Smooth muscle cell of the coronary artery (primary cell): ENCODE measurements at places on chromosomes 12 and 14. TPM values are rescaled to one million over a fixed set of nuclear protein-coding genes. Genes with fewer than 3 reads are reported as not detected.

The TAS2R20 gene
- 1.9 and 2.3 TPM in 2 replicates for total RNA-seq

The RNU4-1 gene
- under 0.01 and 55.9 TPM in 2 replicates for total RNA-seq

The CRACR2A gene
- 3.2 and 3.7 TPM in 2 replicates for total RNA-seq

The CLMN gene
- 0.15 and 0.23 TPM in 2 replicates for total RNA-seq

The B4GALNT1 gene
- 1.3 and 5.6 TPM in 2 replicates for total RNA-seq

The SMCO2 gene
- total RNA-seq: 0.08 TPM in 1 of 2 replicates, not detected in the other

The FAM161B gene
- 2.0 and 2.8 TPM in 2 replicates for total RNA-seq

The SLC7A7 gene
- 1.2 and 16.2 TPM in 2 replicates for total RNA-seq

The GRIP1 gene
- 0.23 and 1.8 TPM in 2 replicates for total RNA-seq

The C14orf132 gene
- 4.1 and 15.3 TPM in 2 replicates for total RNA-seq

The RND1 gene
- total RNA-seq: 5.6 TPM in 1 of 2 replicates, not detected in the other

The POTEM gene
- total RNA-seq: not detected in 2 replicates

The MYF5 gene
- total RNA-seq: not detected in 2 replicates

The AGAP2 gene
- 0.23 and 0.30 TPM in 2 replicates for total RNA-seq

The CREBL2 gene
- total RNA-seq: 34.8 and 42.1 TPM in 2 replicates

The PCED1B gene
- total RNA-seq: 0.12 and 1.2 TPM in 2 replicates

The PIWIL1 gene
- not detected in 2 replicates for total RNA-seq
